ENCODE measurements at places on chromosomes 4 and X. TPM values are rescaled to one million over a fixed set of nuclear protein-coding genes. Genes with fewer than 3 reads are reported as not detected.

MAGEA9B gene
- total RNA-seq: not detected

TTC29 gene
- 0.37 TPM for total RNA-seq

NXF3 gene
- not detected for total RNA-seq

CCDC110 gene
- total RNA-seq: 18.2 TPM

GAGE12F gene
- not detected for total RNA-seq

VEGFC gene
- 15.4 TPM for total RNA-seq

PABPC1L2A gene
- total RNA-seq: not detected

YY2 gene
- total RNA-seq: 4.2 TPM

TXK gene
- total RNA-seq: 7.3 TPM

TLL1 gene
- total RNA-seq: 7.6 TPM

EVC2 gene
- 9.8 TPM for total RNA-seq

UGT2B17 gene
- not detected for total RNA-seq

FATE1 gene
- total RNA-seq: not detected

RPGR gene
- 13.6 TPM for total RNA-seq

SOD3 gene
- 27.1 TPM for total RNA-seq

CENPI gene
- 19.6 TPM for total RNA-seq

FOXP3 gene
- total RNA-seq: not detected

ASB12 gene
- 0.21 TPM for total RNA-seq

CTAG1A gene
- total RNA-seq: not detected

CCKAR gene
- 0.26 TPM for total RNA-seq

FAM133A gene
- 1.5 TPM for total RNA-seq

AIMP1 gene
- total RNA-seq: 34.5 TPM

SMR3B gene
- not detected for total RNA-seq

MAGEB6B gene
- total RNA-seq: not detected

GAK gene
- total RNA-seq: 44.8 TPM

SYP gene
- 4.7 TPM for total RNA-seq

USP51 gene
- 6.6 TPM for total RNA-seq

NAA11 gene
- total RNA-seq: not detected

All from urinary bladder (tissue), 4 donors.